Heart left ventricle (tissue), 16 donors: ENCODE measurements at places on chromosomes 7 and 10.
A peak's percentile ranks its signal among the peaks of the same experiment; 100 is the strongest.

DNA sequence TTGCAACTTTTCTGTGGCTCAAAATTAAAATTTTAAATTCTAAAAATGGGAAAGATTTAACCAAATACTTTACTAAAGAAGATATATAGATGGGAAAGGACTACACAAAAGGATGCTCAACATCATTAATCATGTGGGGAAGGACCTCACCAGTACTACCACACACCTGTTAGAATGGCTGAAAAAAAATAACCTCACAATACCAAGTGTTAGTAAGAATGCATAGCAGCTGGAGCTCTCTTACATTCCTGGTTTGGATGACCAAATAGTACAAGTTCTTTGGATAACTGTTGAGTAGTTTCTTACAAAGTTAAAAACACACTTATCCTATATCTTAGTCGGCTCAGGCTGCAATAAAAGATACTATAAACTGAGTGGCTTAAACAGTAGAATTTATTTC is 33.9 kb downstream of the LIPJ start:
- no peak for DNase-seq

DNA sequence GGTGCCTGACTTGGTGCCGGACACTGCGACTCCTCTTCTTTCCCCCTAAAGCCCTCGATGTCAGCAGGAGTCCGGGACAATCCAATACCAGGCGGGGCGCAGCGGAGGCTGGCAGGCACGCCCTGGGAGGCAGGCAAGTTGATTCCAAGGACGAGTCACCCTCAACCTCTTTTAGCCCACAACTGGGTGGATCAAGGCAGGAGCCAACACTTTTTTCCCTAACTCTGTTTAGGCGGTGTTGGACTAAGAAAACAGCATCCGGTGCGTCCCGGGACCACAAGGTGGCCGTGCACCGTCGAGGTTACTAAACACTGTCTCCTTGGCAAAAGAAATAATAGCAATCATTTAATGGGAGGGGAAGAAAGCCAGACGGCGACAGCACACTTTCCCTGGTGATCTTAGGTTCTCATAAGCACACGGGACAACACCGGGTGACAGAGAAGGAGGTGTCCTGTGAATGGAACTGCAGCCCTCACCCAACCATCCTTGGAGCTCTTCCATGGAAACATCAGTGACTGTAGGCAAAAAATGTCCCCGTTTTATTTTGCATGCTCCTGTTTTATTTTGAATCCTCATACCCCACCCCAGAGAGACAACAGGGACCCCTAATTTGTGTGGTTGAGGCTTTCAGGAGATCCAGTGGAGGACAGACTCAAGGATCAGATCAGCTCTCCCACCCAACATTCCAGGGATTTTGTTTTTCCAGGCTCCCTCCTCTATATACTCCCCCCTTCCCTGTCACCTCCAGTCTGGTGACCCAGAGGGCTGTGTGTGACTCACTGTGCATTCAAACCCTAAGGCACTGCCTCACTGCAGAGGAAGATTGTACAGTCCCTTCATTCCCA is 1.3 kb upstream of the CALCR start:
- DNase-seq: no peak

GRCh38 chr10:105956550-105956949 is 1208.0 kb downstream of the SORCS1 start:
- DNase-seq: no peak

GRCh38 chr7:17037356-17037755 is 155.6 kb upstream of the AGR3 start:
- DNase-seq: no peak

GRCh38 chr7:42254217-42254616 is 17.2 kb upstream of the GLI3 start:
- no peak for DNase-seq

GRCh38 chr10:122181876-122182275 is 89.2 kb upstream of the BTBD16 start:
- DNase-seq: no peak

GRCh38 chr7:22895828-22896165 is 73.1 kb upstream of the TOMM7 start:
- DNase-seq: no peak

GRCh38 chr10:35379226-35380137 is 43.2 kb downstream of the CCNY start:
- peak; percentile 75 for DNase-seq

DNA sequence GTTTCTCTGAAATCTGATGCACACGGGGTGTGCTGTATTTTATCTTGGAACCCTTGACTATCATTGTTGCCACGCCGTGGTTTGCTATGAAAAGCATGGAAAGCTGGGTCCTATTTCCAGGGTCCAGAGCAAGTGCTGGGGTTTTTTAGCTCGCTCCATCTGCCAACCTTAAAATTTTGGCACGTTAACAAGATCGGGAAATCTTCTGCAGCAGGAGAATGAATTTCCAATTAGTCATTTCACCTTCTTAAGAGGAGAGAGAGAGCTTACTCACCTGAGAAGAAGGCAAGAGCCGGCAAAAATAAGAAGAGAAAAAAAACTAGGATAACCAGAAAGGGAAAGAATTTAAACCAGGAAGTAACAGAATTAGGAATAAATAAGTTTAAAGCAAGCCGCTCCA is 223.6 kb upstream of the CELF2 start:
- DNase-seq: no peak

DNA sequence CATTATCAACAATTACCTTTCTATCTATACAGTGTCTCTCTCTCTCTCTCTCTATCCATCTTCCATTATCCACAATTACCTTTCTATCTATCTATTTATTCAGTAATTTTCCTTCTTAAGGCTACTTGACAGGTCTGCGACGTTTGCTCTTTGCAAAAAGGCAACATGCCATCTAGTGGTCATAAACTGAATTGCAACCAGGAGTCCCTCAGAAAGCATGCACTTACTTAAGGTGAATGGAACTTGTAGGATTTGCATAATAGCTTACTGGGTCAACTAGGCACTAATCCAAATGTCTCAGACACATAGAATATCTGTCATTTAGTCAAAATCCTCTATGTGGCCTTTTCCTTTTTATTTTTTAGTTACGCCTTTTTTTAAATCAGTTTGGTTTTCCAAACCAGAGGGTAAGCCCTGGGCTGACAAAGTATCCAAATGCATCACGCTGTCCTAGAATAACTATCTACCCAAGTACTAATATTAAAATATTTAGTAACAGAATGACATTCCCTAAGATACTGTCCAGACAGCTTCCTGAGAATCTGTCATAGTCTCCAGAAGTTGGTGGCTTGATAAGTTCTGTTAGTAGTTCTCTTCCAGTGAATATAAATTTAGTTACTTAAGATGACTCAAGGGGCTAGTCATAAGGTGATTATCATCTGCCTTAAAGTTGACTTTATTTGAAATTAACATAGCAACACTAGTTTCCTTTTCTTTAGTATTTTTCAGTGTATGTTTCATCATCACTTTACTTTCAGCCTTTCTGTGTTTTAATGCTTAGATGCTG is 208.3 kb downstream of the PPP1R3A start:
- DNase-seq: no peak

DNA sequence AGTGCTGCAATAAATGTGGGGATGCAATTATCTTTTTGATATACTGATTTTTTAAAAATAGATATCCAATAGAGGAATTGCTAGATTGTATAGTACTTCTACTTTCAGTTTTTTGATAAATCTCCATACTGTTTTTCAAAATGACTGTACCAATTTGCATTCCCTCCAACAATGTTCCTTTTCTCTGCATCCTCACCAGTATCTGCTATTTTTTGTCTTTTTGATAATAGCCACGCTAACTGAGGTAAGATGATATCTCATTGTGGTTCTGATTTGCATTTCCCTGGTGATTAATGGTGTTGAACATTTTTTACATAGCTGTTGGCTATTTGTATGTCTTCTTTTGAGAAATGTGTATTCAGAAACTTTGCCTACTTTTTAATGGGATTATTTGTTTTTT is 217.7 kb upstream of the MTPN start:
- no peak for DNase-seq

DNA sequence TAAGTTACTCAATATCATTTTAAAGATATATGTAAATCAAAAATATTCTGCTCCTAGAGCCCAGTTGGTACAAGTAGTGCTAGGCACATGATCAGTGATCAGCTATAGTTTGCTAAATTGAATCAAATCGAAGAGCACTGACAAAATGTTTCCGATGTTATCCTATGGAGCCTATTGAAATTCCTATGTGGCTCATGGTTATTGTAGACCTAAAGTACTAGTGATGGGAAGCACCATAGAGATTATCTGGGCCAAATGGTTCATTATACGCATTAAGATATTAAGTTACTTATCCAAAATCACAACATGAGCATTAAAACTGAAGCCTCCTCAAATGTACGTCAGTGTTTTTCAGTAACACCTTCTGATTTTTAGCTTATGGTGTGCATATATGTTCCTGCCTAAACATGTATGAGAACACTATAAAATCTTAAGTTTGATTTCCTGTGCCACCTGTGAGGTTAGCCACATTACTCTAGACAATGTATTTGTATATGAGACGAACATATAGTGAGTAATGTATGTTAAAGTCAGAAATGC is 103.2 kb downstream of the IQUB start:
- DNase-seq: no peak

GRCh38 chr7:96196676-96197075 is 125.2 kb downstream of the SLC25A13 start:
- DNase-seq: no peak

- DNase-seq: peak; percentile 75
These were observed 11.2 kb downstream of the CTBP2 start for GRCh38 chr10:125149036-125149679.
